Endothelial cell (in vitro differentiated cells): ENCODE measurements at places on chromosomes 16 and 17.

DNA sequence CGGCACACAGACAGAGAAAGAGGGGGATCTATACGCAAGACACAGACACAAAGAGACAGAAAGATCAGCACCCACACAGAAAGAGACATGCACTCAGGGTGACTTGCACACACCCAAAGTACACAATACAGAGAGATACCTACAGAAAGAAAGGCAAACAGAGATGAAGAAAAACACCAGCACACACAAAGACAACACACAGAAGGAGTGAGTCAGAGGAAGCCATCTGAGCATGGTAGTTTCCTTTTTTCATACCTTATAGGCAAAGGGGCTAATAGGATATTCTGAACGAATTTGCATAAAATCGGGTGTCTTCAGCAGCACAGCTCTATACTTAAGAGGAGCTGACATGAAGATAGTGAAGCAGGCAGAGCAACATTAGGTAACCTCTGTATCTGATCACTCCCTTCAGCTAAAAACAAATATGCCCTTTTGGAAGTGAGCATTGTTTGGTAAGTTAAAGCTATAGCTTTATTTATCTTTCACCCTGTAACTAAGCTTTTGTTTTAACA lies 198.6 kb downstream of the AATF start:
- no peak for DNase-seq

- no peak for DNase-seq
Measured at GRCh38 chr16:17026600-17027242, 444.0 kb downstream of the XYLT1 start.

DNA sequence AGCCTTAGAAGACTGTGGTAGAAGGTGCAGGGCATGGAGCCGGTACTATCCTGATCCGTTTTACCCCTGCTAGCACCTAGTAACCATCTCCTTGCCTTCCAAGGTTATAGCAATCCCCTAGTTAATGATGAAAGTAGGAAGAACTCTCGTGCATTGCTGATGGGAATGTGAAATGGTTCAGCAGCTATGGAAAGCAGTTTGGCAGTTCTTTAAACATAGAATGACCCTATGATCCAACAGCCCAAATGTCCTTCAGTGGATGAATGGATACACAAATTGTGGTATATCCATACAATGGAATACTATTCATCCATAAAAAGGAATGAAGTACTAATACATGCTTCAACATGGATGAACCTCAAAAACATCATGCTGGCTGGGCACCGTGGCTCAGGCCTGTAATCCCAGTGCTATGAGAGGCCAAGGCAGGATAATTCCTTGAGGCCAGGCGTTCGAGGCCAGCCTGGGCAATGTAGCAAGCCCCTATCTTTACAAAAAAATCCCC lies 6.2 kb upstream of the SRCIN1 start:
- no peak for DNase-seq

GRCh38 chr16:61105544-61105943 lies 930.7 kb downstream of the CDH8 start:
- no peak for DNase-seq

- no peak for DNase-seq
Measured at GRCh38 chr17:72515291-72516065, 394.7 kb downstream of the SOX9 start.

DNA sequence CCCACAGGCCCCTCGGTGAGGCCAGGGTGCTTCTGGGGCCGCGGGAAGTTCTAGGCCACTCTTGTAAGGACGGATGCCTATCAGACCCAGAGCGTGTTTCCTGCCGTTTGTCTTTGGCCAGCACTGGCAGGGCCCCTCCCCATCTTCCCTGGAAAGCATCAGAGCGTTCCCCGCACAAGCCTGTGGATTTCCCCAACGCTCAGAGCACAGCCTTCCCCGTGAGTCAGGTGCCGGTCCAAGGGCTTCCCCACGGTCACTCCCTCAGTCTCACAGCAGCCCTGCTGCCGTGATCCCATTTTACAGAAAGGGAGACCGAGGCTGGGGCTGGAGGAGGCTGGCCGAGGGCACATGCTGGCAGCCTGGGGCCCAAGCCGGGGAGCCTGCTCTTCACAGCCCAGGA lies 33.7 kb downstream of the CRISPLD2 start:
- DNase-seq = no peak

DNA sequence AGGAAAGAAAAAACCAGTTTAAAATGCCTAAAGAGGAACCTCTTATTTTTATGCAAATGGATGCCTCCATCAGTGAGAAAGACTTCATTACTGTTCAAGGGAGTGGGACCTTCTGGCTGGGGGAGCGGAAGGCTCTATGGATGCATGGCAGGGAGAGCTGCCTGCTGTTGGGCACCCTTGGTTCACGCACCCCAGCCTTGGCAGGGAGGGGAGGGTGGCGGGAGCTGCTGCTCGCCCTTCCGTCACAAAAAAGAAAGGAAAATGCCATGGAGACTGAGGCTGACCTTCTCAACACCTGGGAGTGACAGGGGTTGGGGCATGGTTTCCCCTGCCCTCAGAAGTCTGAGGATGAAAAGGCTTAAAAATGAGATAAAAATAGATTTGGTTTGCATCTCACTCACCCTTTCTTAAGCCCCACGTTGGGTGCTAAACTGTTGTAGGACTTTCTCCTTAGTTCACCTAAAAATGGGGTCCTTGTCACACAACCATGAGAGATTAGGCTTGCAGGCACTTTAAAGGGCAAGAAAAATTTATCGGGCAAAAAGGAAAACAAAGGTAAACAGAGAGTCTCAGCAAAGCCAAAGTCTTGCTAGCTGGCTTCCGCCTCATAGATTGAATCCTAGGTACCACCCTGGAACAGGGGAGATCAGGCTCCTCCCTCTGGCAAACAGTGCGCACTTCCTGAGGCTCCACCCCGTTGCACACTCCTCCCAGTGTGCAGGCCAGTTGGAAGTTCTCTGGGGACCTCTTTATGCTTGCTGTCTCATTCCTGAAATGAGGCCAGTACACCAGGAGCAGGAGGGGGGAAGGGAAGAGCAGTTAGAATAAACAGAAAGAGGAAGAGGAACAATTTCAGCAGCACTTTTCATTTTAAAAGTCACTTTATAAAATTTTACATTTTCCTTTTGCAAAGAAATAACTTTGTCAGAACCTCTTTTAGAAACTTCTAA lies 31.6 kb downstream of the PHKB start:
- DNase-seq = no peak

GRCh38 chr17:43880420-43880991 lies 26.8 kb downstream of the MPP2 start:
- peak; percentile 61 for DNase-seq

GRCh38 chr16:27720731-27721530 lies 171.0 kb downstream of the KATNIP start:
- no peak for DNase-seq

DNA sequence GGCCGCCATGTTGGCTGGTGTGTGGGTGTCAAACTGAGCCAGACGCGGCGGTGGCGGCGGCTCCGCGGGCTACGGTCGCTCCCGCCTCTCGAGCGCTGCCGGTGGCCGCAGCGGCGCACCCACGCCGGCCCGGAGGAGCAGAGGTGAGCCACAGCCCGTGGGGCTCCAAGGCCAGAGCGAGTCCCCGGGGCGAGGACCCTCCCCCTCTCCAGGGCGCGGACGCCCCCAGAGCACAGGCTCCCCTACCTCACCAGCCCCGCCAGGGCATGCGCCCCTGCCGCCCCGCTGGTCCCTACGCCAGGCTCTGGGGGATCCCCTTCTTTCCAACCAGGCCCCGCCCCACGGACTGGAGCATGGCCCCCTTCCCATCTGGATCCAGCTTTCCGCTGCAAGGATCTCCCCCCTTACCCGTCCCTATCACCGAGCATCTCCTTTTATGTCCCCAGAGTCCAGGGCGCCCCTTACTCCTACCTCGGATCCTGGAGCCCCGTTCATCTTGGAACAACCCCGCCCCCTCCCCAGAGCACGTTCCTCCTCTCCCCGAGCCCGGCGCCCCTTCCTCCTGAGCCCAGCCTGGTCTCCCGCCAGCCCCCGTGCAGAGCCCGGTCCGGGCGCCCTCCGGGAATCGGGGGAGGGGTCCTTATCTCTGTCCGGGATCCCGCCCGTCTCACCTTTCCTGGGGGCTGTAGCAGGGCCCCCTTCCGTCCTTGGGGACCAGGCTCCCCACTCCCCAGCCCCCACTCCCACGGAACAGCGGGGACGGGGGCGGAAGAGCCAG lies 412 bp downstream of the EPN2 start:
- peak; percentile 37 for DNase-seq

GRCh38 chr16:30691907-30692306 lies 7.1 kb upstream of the SRCAP start:
- DNase-seq = no peak

DNA sequence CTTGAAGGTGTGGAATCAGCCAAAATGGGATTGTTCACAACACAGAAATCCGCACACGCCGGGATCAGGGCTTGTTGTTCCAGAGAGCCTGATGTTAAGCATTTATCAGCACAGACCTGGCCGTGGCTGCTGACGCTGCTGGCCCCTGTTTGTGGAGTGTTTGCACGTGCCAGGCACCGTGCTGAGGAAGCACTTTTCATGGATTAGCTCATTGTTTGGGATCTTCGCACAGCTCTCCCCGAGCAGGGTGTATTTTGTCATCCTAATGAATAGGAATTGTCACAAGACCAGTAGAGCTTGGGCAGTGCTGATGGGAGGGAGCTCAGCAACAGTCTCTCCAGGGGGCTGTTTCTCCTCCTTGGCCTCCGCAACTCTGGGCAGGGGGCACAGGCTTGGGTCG lies 160.4 kb upstream of the PLCG2 start:
- no peak for DNase-seq
